Left ventricle myocardium superior (tissue), 1 donor: ENCODE measurements at places on chromosomes 2 and 18. TPM values are rescaled to one million over a fixed set of nuclear protein-coding genes. Genes with fewer than 3 reads are reported as not detected.

GRCh38 chr2:68039317-68039716 is 23.5 kb downstream of the C1D start:
- no peak for DNase-seq

TSGA10 gene
- total RNA-seq, result 4.7 TPM

DNA sequence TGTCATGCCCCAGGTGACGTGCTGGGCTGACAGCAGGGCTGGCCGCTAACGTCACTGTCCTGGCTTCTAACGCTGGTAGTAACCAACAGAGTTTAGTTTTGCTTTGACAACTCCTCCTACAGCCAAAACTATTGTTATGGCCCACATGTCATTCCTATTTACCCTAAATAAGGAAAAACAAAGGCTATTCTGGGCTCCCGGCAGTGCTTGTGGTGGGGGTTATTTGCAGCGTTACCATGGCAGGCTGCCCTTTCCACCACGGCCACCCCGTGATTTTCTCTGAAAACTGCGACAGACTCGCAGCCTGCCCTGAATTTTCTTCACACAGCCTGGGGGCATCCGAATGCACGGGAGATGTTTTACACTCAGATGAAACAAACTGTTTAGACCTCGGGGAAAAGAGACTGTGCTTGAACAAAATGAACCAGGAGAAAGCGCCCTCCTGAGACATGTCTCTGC is 115.2 kb downstream of the FAM210A start:
- DNase-seq, result peak; percentile 75

CPS1 gene
- 3.1 TPM for total RNA-seq

GRCh38 chr2:65775839-65776238 is 343.4 kb upstream of the SPRED2 start:
- no peak for DNase-seq

GRCh38 chr2:206392118-206392517 is 51.2 kb upstream of the ADAM23 start:
- no peak for DNase-seq

- DNase-seq, result no peak
Measured at GRCh38 chr2:134205087-134205486, 48.8 kb upstream of the MGAT5 start.

DNA sequence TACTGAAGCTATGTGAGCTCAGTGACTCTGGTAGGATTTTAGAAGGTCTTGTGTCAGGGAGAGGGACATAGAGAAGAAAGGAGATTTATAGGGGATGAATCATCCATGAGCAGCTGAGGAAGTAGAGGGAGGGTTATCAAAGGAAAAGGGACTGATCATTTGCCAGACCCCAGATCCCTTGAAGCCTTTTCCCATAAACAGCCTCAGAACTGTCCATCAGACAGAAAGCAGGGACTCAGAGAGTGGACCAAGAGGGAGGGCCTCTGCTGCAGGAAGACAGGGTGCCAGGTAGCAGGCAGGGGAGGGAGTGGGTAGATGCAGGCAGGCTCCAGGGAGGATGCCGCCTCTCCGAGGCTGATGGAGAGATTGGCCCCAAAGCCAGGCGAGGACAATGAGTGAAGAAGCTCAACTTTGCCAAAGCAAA is 133.9 kb downstream of the TNS1 start:
- no peak for DNase-seq

GRCh38 chr2:172783165-172783898 is 47.7 kb downstream of the RAPGEF4 start:
- DNase-seq, result no peak

GRCh38 chr2:229348128-229348527 is 77.0 kb upstream of the PID1 start:
- no peak for DNase-seq

- DNase-seq, result no peak
Measured at GRCh38 chr2:166239548-166239947, 111.7 kb upstream of the SCN1A start.

CD207 gene
- total RNA-seq, result not detected

CYRIA gene
- 4.6 TPM for total RNA-seq

CAVIN2 gene
- total RNA-seq, result 119 TPM

DAW1 gene
- not detected for total RNA-seq

DNA sequence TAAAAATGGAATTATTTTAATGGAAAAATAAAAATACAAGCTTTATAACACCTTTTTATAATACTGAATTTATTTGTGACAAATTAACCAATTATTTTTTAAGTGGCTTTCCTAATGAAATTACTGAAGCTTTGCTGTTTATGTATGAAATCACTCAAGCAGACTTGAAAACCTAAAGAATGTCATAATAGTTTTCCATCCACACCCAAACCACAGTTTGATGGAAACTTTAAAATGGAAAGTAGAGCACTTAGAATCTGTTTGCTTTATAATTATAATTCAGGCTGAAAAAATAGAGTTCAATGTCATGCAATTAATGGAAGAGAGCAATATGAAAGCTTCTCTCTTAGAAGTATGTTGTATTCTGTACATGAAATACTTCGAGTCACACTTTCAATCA is 31.6 kb upstream of the WDR75 start:
- DNase-seq, result no peak

- DNase-seq, result no peak
Measured at GRCh38 chr18:36817039-36817438, 11.8 kb downstream of the TPGS2 start.

C2orf80 gene
- total RNA-seq, result not detected

DNA sequence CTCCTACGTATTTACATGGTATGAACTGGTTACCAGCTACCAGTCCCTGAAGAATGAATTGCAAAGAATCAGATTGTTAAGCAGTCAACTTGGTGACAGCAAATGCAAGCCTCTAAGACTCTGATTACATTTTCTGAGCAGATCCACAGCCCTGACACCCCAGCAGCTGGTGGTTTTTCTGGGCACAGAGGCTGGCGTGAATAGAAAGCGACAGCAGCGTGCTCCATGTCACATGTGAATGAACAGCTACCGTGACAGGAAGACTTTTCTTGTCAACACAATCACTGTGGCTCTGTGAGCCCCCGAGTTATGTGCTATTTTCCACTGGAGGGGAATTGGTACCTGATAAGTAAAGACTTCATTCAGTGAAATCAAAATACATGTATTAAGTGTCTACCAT is 93.2 kb upstream of the CBLN2 start:
- no peak for DNase-seq

OBSL1 gene
- total RNA-seq, result 190 TPM

SLC38A11 gene
- 1.0 TPM for total RNA-seq

- no peak for DNase-seq
Measured at GRCh38 chr2:18926631-18927524, 337.5 kb upstream of the NT5C1B start.

DNA sequence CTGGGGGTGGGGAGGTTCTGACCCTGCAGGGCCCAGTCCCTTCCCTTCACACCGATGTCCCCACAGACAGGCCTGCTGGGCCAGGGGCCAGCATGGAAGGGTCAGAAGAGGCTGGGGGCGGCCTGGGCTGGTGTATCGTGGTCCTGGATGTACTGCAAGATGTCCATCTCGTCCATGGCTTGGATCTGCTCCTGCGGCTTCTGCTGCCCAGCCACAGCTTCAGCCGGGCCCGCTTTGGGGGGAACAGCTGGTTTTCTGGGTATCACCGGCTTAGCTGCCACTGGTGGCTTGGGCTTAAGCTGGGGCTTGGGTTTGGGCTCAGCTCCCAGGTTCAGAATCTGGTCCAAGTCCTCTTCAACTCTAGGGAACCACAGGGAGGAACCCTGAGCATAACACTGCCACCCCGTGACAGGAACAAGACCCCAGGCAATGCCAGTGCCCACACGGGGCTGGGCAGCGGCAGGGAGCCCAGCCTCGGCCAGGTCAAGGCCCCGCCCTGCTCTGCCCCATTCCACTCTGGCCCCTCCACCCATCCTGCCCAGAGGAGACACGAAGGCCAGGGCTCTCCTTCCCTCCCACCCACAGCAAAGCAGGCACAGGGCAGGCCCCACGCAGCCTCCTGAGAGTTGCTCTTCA is 31.9 kb downstream of the HS1BP3 start:
- peak; percentile 49 for DNase-seq

DNA sequence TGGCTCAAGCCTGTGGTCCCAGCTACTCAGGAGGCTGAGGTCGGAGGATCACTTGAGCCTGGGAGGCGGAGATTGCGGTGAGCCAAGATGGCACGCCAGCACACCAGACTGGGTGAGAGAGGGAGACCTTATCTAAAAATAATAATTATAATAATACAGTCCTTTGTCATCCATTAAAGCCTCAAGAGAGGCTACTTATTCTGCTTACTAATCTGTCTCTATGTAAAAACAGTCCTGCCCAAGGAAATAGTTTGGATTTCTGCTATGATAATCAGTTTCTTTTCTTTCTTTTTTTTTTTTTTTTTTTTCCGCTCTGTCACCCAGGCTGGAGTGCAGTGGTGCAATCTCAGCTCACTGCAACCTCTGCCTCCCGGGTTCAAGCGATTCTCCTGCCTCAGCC is 228.3 kb downstream of the C1D start:
- DNase-seq, result no peak
